ENCODE measurements at places on chromosomes 16 and 17.

GRCh38 chr16:24152826-24153225 lies 103.3 kb upstream of the CACNG3 start:
- DNase-seq, result no peak

GRCh38 chr17:689556-690275 lies 24.9 kb downstream of the VPS53 start:
- DNase-seq, result no peak

DNA sequence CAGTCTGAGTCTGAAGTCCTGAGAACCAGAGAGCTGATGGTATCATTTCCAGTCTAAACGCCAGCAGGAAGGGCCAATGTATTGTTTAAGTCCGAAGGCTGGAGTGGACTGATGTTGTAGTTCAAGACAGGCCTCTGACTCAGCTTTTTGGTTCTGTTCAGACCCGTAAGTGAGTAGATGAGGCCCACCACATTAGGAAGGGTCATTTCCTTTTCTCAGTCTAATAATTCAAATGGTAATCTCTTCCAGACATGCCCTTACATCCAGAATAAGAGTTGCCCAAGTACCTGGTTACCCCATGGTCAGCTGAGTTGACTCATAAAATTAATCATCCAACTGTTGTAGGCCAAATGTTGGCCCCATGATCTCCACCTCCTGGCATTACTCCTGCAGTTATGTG lies 442.6 kb upstream of the HSBP1 start:
- DNase-seq, result no peak

- DNase-seq, result no peak
Measured at GRCh38 chr16:67934306-67935100, 2.1 kb downstream of the PSMB10 start.

DNA sequence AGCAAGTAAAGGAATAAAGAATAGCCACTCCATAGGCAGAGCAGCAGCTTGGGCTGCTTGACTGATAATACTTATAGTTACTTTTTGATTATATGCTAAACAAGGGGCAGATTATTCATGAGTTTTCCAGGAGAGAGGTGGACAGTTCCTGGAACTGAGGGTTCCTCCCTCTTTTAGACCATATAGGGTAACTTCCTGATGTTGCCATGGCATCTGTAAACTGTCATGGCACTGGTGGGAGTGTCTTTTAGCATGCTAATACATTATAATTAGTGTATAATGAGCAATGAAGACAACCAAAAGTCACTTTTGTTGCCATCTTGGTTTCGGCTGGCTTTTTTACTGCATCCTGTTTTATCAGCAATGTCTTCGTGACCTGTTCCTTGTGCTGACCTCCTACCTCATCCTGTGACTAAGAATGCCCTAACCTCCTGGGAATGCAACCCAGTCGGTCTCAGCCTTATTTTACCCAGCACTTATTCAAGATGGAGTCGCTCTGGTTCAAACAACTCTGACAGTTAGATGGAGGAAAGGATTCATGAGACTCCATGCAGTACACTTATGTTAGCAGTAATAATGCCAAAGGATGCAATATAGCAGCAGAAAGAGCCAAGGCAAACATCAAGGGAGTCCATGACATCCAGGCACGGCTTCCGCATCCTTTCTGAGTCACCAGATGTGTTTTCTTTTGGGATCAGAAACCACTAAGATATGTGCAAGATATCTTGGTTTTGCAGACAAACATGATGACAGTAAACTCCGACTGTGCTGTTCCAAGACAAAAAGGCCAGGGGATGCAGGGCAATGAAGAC lies 55.8 kb upstream of the B4GALNT2 start:
- peak; percentile 66 for DNase-seq

- no peak for DNase-seq
Measured at GRCh38 chr16:47780213-47780875, 319.2 kb downstream of the PHKB start.

DNA sequence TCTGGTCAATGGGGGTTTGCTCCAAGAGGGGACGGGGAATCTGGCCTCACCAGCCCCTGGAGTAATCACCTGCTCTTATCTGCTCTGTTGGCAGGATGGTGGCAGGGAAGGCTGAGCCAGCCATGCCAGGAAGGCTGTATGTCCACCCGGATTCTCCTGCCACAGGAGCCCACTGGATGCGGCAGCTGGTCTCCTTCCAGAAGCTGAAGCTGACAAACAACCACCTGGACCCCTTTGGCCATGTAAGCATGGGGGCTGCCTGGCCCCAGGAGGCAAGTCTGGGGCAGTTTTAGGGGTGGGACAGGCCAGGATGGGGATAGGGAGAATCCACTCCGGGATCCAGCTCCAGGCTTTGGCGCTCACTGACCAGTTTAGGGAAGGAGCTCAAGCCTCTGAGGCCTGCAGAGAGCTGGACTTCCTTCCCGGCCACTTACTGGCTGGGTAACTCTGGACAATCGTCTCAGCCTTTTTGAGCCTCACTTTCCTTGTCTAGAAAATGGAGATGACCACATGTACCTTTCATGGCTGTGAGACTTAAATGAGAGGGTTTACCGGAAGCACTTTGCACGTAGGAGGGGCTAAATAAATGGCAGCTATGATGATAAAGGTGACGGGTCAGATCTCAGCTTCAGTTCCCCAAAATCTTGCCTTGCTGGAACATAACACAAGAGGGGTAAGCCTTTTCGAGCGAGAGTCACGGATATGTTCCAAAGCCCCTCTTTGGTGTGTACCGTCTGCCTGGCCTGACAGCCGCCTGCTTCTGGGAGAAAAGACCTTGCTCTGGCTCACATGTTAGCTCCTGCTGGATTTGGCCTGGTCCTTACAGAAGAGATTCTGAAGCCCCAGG lies 15.4 kb downstream of the TBX4 start:
- no peak for DNase-seq

DNA sequence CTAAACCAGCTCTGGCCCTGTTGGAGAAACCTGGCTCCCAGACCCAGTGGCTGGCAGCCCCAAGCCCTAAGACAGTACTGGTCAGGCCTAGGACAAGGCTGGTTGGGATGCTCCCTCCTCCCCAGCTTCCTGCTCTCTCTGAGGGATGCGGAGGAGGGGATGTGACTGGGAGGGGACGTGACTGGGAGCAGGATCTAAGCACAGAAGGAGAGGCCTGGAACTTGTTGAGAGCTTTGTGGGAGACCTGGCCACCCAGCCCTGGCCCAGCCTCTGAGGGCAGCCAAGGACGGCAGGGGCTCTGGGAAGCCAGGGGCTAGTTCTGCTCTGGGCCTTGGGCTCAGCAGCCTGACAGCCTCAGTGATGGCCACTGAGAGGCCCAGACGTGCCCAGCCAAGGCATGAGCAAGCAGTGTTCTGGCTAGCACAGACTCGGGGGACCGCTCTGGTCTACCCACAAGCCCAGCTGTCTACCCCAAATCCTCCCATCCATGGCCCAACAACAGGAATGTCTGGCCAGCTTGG lies 22.8 kb downstream of the ATP6V0D1 start:
- no peak for DNase-seq

DNA sequence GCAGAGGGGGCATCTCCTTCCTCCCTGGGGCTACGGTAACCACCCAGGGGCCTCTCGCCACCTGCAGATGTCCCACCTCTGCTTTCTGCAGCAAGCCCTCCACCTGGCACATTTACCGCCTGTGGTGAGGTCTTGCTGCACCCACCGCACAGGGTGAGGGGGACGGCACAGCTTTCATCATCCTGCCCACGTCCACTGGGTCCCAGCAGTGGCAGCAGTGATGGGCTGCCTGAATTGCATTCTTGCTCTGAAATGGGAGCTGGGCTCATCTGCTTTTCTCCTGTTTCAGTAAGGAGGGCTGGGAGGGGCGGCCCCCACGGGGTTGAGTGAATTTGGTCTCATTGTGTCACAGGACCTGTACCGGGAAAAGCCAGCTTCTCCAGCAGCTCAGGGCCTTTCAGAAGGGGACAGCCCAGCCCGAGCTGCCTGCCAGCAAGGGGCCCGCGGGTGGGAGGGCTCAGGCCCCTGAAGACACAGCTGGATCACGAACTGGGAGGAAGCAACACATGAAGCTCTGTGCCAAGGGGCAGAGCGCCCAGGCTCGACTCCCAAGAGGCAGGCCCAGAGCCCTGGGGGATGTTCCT lies 12.7 kb downstream of the DNAAF8 start:
- no peak for DNase-seq

DNA sequence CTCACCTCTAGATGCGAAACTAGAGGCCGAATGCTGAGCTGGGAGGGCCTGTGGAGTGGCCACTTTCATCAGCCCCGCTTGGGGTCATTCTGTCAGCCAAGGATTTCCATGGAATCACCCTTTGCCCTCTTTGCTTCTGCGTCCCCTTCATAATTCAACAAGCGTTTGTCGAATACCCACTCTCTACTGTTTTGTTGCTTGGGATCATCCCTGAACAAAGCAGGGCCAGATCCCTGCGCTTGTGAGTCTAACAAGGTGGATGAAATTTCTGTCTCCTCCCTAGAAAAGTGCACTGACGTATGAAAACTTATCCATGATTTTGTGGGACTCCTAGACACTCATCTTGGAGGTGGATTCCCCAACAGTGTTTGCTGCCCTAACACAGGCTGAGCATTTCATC lies 3.3 kb upstream of the SLC12A3 start:
- DNase-seq, result no peak

GRCh38 chr16:67091906-67092566 lies 17.7 kb upstream of the PHAF1 start:
- DNase-seq, result no peak

DNA sequence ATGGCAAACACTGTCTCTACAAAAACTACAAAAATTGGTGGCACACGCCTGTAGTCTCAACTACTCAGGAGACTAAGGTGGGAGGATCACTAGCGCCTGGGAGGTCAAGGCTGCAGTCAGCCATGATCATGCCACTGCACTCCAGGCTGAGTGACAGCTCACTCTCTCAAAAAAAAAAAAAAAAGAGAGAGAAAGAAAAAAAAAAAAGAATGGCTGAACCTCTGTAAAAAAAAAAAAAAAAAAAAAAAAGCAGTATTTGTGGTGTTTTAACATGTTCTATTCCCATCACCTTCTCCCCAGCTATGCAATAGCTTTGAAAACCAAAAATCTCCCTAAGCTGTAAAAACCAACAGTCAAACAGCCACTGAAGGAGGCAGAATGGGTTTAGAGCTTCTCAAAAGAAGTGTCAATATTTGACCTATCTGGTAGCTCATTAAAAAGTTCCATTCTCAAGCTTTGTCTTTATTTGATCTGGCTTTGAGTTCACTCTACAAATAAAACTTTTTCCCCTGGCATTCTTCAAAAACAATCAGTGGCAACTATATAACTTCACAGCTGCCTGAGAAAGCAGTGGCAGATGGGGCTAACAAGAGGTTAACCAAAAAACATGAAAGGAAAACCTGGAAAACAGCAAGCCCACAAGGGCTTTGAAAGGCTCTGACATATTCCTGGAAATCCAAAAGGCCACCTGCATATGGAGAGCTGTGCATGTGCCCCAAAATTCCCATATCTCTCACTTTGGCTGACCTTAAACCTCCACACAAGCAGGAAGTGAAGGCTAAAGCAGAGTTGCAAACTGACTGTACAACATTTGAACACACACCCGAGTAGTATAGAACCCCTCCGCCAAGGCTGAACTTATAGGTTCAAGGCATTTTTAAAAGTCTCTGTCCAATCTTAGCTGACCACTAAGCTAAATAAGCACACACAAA lies 36.0 kb downstream of the USP32 start:
- no peak for DNase-seq

DNA sequence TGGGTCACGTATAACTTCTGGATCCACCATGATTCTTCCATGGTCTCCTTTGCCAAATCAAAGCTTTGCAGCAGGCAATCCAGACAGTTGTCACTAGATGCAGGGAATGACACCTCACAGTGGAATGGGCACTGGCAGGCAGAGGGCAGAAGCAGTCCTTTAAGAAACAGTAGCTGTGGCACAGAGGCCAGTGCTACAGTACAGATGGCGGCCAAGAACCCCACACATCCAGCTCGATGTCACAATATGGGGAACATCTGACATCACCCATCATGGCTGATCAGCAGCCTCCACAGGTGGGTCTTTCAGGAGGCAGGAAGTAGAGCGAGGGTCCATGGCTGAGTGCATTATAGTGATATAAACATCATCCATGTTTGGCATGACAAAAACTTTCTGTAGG lies 18.8 kb upstream of the ERN1 start:
- DNase-seq, result peak; percentile 19

DNA sequence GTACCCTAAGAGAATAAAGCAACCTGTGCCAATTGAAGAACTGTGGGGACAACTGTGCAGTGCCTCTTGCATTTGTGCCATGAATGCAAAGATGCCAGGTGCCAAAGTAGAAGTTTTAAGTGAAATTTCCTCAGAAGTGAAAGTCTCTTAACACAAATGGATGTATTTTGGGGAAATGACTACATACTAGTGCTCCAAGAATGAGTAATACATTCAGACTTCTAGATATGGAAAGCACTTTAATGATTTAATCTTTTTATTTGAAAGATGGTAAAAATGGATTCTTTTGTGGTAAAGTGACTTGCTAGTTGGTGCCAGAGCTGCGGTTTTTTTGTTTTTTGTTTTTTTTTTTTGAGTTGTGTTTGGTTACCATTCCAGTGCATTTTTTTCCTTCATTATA lies 15.0 kb downstream of the UTP18 start:
- DNase-seq, result no peak

- DNase-seq, result peak; percentile 46
Measured at GRCh38 chr17:59964482-59965328, at the start of gene RNFT1. TSS of gene RNFT1 (minus strand) at chr17:59964740. CDS start at chr17:59964663, 77 bp downstream.

- DNase-seq, result no peak
Measured at GRCh38 chr16:59510008-59510424, 775.9 kb upstream of the GOT2 start.

GRCh38 chr16:9183682-9184353 lies 92.4 kb downstream of the HAPSTR1 start:
- DNase-seq, result no peak

- peak; percentile 33 for DNase-seq
Measured at GRCh38 chr16:54135361-54136275, 151.0 kb downstream of the IRX3 start.

GRCh38 chr16:73289232-73289631 lies 241.3 kb upstream of the ZFHX3 start:
- no peak for DNase-seq

- DNase-seq, result peak; percentile 59
Measured at GRCh38 chr17:39235555-39236449, 10.1 kb upstream of the STAC2 start.

DNA sequence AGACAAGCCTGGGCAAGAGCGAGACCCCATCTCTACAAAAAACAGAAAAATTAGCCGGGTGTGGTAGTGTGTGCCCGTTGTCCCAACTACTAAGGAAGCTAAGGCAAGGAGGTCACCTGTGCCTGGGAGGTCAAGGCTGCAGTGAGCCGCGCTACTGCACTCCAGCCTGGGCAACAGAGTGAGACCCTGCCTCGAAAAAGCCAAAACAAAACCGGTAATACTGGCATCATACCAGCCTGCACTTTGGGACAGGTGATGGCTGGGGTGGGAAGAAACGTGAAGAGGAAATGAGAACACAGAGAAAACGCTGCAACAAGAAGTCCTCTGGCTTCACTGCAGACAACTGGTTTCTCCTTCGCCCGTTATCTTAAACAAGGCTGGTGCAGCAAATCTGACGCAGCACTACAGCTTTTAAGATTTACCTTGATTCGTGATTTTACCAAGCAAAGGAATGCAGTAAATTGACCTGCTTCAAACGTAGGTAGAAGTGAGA lies 725 bp upstream of the CASC3 start:
- no peak for DNase-seq

GRCh38 chr17:55872374-55872773 lies 121.5 kb downstream of the PCTP start:
- DNase-seq, result no peak
